ENCODE measurements at places on chromosomes 5 and 9. TPM values are rescaled to one million over a fixed set of nuclear protein-coding genes. Genes with fewer than 3 reads are reported as not detected.

GRCh38 chr5:106874974-106875373, 795.8 kb downstream of the EFNA5 start:
- no peak for DNase-seq

DNA sequence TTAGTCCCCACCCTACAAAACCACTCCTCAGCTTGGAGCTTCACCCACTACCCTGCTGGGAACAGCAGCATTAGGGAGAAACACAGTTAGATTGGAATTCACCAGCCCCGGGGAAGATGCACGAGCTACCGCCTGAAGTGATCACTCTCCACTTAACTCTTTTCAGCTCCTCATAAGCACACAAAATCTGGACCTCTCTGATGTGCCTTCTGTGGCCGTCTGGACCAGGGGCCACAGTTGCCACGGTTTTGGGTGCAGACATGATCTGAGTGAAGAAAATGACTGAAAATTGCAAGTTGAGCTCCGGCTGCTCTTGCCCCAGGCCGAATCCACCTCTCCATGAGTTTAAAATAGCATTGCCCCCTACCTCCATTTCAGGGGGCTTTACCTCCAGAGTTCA, 95.2 kb downstream of the TENT4A start:
- no peak for DNase-seq

DNA sequence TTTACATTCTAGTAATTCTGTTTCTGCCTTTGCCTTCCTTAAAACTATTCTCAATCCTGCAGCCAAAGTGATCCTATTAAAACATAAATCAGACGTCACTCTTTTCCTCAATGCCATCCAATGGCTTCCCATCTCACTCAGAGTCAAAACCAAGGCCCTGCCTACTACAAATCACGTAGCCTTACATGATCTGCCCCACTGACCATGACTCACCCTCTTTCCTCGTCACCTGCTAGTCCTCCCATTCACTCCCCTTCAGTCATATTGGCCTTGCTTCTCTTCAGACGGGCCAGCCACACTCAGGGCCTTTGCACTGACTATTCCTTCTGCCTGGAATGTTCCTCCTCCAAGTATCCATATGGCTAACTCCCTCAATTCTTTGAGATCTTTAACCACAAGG, 39.0 kb upstream of the DMXL1 start:
- no peak for DNase-seq

DNA sequence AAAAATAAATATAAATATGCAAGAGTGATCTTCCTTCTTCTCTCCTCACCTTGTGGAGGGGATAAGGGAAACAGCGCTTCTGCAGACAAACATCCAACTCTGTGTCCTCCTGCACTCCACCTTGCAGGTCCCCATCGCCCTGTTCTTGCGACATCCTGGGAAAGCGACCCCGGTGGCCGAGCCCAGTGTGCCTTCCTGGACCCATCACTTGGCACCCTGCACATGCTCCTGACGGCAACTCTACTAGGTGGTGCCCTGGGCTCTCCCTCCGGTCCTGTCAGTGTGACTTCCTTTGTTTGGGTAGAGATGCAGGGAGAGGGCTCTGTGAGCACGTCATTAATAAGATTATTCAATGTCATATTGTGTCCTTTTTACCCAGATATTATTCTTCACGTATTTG, 266.0 kb upstream of the ADAMTS16 start:
- no peak for DNase-seq

GRCh38 chr9:93114984-93115335, 18.9 kb downstream of the CARD19 start:
- DNase-seq, result no peak

DNA sequence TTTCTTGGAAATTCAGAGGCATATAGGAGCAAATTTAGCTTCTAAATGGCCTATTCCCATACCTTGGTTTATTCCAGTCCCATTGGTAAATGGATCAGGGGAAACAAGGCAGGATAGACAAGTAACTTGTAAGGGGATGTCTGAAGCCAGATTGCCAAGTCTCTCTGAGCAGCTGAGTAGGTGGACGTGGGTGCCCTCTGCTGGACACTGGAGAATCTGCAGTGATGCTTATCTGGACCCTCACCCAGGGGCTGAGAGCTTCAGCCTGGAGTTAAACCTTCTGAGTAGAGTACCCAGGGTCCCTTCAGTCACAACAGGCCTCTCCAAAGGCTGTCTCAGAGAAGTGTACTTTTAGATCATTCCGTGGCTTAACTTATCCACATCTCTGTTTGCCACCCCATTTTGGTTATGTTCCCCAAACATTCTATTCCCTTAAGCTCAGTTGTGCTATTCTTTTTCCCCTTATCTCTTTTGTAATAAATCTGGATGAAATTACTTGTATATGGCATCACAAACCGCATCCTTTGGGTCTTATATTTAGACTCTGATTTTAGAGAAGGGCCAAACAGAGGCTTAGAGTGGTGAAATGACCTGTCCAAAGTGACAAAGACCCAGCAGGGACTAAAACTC, 218.3 kb upstream of the GLRA1 start:
- peak; percentile 49 for DNase-seq

DNA sequence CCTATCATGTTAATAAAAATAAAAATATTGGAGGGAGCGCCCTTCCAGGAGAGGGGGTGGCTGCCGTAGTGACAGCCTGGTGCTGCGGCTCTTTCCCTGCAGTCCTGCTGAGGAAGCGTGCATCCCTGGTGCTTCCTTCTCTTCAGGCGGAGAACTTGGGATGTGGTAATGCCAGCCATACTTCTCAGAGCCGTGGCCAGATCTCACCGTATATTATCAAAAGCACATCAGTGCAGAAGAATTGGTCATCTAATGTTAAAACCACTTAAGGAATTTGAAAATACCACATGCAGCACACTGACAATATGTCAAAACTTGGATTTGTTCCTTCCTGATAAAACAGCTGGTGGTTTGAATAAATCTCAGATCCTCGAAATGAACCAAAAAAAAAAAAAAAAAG, 17.7 kb downstream of the C9orf40 start:
- no peak for DNase-seq

- peak; percentile 99 for DNase-seq
Measured at GRCh38 chr5:912280-913091, 19.8 kb downstream of the TRIP13 start.

GRCh38 chr5:175230299-175230698, 213.7 kb downstream of the DRD1 start:
- DNase-seq, result no peak

DNA sequence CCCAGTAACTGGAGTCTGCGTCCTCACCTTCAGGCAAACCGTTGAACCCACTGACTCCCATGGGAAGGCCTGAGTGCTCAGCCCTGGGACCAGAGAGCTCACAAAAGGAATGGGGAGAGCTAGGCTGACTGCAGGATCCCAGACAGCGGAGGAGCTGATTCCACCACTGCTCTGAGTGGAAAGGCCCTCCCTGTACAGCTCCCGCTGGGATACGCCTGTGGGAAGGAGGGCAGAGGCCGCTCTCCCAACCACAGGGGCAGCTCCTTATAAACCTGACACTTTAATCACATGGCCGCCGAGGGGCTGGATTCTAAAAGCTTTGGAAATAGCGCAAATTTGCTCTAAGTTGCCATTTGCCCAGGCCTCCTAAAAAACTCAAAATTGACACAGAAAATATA, 37.1 kb downstream of the DBH start:
- DNase-seq, result no peak

DNA sequence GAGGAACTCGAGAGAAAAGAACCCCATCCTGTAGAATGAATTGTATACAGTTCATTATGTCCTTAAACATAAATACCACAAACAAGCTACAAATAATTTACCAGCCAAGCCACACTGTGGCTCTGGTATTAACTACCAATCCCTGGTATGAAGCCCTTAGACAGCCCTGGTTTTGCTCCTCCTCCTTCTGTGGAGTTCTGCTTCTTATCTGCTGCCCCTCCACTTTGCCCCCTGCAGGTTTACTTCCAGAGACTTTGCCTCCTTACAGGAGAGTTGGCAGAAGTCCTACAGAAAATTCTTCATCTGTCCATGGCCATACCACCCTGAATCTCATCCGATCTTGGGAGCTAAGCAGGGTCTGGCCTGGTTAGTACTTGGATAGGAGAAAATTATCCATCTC, 219.8 kb downstream of the ACTL7B start:
- DNase-seq, result no peak

Gene SCGB3A2
- total RNA-seq, result not detected

Gene EPB41L4A
- total RNA-seq, result not detected

Gene ACOT12
- not detected for total RNA-seq

Gene SGTB
- total RNA-seq, result 30.3 TPM

Gene TPPP
- 0.54 TPM for total RNA-seq

Gene STXBP1
- 10.2 TPM for total RNA-seq

Gene CAMK2A
- total RNA-seq, result not detected

Gene ARL14EPL
- not detected for total RNA-seq

Measured in NCI-H460 (cell line).